ENCODE measurements at places on chromosomes 5 and 9. TPM values are rescaled to one million over a fixed set of nuclear protein-coding genes. Genes with fewer than 3 reads are reported as not detected.

GRCh38 chr5:173903396-173904140, 15.4 kb downstream of the CPEB4 start:
- DNase-seq = no peak

GRCh38 chr9:133372144-133372543, 3.7 kb downstream of the SURF4 start:
- DNase-seq = no peak

DNA sequence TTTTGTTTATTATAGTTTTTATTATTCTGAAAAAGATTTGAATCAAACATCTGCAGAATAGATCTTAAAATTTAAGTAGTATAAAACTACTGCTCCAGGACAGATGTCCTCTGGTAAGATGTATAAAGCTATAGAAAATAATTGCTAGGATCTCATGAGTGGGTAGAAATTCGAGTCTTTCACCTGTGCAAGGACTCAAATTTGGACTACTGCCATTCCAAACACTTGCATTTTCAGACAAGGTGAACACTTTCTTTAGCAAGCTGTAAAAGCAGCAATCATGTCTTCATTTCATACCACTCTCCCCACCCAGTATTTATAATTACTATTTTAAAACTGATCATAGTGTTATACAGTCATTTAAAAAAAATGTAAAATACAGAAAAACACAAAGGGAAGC, 20.7 kb downstream of the SKP2 start:
- DNase-seq = no peak

- no peak for DNase-seq
These were observed 161.9 kb downstream of the MAPKAP1 start for GRCh38 chr9:125544988-125545651.

ASB6 gene
- total RNA-seq = 10.2 TPM

TAL2 gene
- not detected for total RNA-seq

- no peak for DNase-seq
These were observed 100.7 kb downstream of the LMNB1 start for GRCh38 chr5:126877602-126878001.

DNA sequence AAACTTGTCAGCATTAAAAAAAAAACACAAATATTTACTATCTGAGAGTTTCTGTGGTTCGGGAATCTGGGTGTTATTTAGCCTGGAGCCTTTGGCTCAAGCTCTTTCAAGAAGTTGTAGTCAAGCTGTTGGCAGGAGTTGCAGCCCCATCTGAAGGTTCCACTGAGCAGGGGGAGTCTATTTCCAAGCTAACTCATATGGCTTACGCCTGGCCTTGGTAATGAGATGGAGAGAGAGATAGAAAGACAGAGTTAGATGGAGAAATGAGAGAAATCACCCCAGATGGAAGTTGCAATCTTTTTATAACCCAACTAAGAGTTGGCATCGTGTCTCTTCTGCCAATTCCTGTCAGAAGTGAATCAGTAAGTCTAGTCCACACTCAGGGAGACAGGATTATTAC, 1075.2 kb upstream of the SEMA6A start:
- no peak for DNase-seq

NTMT1 gene
- total RNA-seq = 55.2 TPM

All from right cardiac atrium (tissue), 5 donors.